ENCODE measurements at places on chromosomes 1 and 21. TPM values are rescaled to one million over a fixed set of nuclear protein-coding genes. Genes with fewer than 3 reads are reported as not detected.
A peak's percentile ranks its signal among the peaks of the same experiment; 100 is the strongest.

The SLC66A1 gene
- total RNA-seq, result 55.1 TPM

The CFAP57 gene
- 4.1 TPM for total RNA-seq

The HSPA6 gene
- total RNA-seq, result 1.1 TPM

The F11R gene
- total RNA-seq, result 47.6 TPM

The TMEM52 gene
- total RNA-seq, result 5.3 TPM

DNA sequence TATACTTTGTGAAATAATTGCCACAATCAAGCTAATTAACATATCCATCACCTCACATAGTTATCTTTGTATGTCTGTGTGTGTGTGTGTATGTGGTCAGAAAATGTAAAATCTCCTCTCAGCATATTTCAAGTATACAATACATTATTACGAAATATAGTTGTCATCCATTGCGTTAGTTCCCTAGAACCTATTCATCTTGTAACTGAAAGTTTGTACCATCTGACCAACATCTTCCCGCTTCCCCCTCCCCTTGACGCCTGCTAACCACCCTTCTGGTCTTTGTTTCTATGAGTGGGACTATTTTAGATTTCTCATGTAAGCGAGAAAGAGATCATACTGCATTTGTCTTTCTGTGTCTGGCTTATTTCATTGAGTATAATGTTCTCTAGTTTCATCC is 455.3 kb downstream of the KCNT2 start:
- DNase-seq, result no peak

- DNase-seq, result no peak
Measured at GRCh38 chr1:247865416-247865815, 8.4 kb downstream of the TRIM58 start.

GRCh38 chr1:16441282-16441665 is 750 bp downstream of the NECAP2 start:
- no peak for DNase-seq

DNA sequence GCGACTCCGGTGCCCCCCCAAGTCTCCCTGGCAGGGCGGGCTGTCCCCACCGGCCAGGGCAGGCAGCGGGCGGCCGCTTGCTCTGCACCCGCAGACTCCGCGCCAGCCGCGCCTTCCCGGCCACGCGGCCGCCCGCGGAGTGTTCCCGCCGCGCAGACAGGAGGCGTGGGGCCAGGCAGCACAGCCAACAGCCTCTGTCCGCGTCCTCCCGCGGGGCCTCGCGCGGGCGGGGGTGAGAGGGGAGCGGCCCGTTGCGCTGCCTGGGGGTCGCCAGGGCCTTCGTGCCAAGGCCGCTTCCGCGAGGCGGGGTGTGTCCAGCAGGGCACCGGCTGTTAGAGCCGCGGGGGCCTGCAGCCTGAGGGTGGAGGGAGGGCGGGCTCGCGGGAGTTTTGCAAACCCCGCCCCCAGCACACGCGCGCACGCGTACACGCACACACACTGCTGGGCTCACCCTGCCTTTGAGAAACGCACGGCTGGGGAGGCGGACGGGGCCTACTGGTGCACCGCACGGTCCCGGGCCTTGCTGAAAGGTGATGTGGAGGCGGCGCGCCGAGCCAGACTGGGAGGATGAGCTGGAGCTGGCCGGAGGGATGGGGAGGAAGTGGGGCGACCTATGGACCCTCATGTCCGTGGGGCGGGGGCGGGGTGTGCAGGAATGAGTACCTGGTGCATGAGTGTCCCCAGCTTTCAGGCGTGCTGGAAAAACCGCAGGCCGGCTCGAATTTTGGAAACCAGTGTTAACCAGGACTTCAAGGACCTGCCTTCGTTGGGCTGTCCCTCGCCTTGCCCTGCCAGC is 41.5 kb downstream of the KIAA1614 start:
- peak; percentile 79 for DNase-seq

DNA sequence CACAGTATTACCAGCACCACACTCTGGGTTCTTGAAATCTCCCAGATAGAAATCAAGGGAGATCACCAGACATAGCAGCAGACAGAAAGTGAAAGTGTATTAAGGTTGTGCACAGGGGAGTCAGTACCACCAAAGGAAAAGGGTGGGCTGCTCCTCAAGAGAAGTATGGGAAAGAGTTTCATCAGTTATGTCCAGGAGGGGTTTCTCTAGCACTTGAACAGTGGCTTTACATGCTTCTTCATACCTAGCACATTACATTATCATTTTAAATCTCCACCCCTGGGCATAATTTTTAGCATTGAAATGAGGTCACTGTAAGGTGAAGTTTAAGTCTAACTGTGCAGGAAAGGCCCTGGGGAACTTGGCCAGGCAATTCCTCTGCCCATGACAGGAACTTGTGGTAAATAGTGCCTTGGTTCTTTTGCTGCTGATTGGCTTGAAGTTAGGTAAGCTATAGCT is 601.0 kb downstream of the NUF2 start:
- no peak for DNase-seq

- peak; percentile 62 for DNase-seq
Measured at GRCh38 chr1:61318319-61319125, 236.2 kb downstream of the NFIA start.

- peak; percentile 10 for DNase-seq
Measured at GRCh38 chr1:67211589-67212563, 45.6 kb downstream of the IL23R start.

DNA sequence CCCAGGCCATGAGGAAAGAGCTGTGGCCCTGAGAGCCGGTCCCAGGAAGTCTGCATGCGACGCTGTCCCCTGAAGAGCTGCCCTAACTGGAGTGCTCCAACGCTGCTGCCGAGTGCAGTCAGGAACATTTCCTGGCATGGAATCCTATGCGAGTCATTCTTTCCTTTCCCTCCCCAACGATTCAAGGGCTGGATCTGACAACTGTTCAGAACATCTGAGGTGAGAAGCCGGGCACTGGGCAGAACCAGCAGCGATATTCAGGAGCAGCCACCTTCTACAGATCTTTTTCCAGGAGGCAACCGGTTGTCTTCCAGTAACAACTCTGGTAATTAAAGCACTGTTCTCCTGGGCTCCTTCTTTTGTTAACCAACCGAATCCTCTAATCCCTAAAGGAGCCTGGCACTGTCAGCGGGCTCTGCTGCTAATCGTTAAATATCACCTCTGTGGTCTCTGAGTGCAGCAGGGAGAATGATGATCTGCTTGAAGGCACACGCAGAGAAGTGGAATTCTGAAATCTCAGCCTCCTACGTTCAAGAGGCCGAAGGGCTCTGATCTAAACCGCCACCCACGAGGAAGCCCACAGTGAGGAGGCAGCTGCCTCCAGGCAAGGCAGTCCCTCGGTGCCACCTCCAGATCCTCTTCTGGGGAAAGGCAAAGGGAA is 55.8 kb downstream of the SLC45A1 start:
- DNase-seq, result peak; percentile 87

- no peak for DNase-seq
Measured at GRCh38 chr1:54302951-54303843, 103.0 kb downstream of the SSBP3 start.

GRCh38 chr21:36489776-36490165 is 9.8 kb upstream of the CLDN14 start:
- no peak for DNase-seq

GRCh38 chr21:42145569-42146272 is 73.2 kb upstream of the ABCG1 start:
- DNase-seq, result peak; percentile 75

DNA sequence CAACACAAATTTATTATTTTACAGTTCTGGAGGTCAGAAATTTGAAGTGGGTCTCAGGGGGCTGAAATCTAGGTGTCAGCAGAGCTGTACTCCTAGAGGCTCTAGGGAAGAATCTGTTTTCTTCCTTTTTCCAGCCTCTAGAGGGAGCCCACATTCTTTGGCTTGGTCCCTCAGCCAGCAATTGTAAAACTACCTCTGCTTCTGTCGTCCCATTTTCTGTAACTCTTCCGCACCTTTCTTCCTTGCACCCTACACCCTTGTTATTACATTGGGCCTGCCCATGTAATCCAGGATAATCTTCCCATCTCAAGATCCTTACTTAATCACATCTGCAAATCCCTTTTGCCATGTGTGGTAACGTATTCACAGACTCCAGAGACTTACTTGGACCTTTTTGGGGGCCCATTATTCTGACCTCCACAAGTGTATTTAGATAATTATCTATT is 24.8 kb upstream of the THEM4 start:
- DNase-seq, result peak; percentile 21

- DNase-seq, result no peak
Measured at GRCh38 chr1:181430015-181430885, 53.1 kb upstream of the CACNA1E start.

- DNase-seq, result peak; percentile 53
Measured at GRCh38 chr1:203467550-203467921, 8.1 kb upstream of the PRELP start.

DNA sequence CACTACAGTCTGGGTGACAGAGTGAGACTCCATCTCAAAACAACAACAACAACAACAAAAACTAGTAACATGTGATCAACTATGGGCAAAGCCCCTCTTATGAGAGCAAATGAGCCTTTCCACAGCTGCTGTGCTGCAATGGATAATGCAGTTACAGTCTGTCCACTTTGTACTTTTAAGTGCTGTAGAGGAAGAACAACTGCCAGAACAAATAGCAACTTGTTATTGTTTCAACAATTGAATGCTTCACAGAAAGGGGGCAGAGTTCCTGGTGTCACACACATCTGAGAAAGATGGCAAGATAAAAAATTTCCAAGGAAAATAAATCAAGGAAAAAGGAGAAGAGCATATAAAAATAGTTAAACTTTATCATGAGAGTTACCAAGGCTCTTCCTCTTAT is 243.6 kb upstream of the DMRTA2 start:
- DNase-seq, result no peak
